ENCODE measurements at places on chromosomes 12 and 14.
A peak's percentile ranks its signal among the peaks of the same experiment; 100 is the strongest.

- no peak for DNase-seq
Observed at GRCh38 chr12:13374793-13375192, 178.3 kb downstream of the EMP1 start.

GRCh38 chr12:87150969-87151662, 878.1 kb downstream of the C12orf50 start:
- DNase-seq = no peak

- no peak for DNase-seq
Observed at GRCh38 chr14:67141146-67141900, 47.9 kb upstream of the GARIN2 start.

GRCh38 chr12:1593174-1594005, 991 bp downstream of the FBXL14 start:
- DNase-seq = no peak

DNA sequence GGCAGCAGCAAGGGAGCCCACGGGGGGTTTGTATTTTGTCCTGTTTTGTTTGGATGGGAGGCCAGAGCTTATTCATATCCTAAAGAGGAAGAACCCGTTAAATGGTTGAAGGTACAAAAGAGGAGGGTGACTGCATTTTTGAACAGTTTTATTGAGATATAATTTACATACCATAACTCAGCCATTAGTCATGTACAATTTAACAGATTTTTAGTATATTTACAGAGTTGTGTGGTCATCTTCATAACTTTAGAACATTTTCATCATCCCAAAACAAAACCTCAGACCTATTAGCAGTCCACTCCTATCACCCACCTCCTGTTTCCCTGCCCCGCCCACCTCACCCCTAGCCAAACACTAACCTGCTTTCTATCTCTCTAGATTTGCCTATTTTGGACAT, 12.6 kb downstream of the NRDE2 start:
- DNase-seq = no peak

- DNase-seq = no peak
Observed at GRCh38 chr12:104598342-104599271, 141.9 kb downstream of the CHST11 start.

GRCh38 chr12:45204757-45205156, 11.1 kb upstream of the ANO6 start:
- no peak for DNase-seq

DNA sequence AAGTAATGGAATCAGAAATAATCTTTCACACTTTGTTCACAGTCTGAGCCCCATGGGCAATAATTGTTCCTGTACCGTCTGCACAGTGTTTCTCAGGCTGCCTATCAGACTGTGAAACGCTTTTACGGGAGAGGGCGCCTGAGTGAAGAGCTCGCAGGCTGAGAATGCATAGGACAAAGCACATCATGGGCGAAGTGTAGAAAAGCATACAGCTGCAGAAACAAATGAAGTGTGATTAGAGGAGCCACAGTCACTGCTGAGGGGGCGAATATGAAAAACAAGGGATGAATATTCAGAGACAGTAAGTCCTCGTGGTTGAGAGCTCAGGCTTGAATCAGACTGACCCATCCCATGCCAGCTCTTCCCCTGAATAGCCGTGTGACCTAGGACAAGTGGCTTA, 438.4 kb upstream of the DCN start:
- no peak for DNase-seq

DNA sequence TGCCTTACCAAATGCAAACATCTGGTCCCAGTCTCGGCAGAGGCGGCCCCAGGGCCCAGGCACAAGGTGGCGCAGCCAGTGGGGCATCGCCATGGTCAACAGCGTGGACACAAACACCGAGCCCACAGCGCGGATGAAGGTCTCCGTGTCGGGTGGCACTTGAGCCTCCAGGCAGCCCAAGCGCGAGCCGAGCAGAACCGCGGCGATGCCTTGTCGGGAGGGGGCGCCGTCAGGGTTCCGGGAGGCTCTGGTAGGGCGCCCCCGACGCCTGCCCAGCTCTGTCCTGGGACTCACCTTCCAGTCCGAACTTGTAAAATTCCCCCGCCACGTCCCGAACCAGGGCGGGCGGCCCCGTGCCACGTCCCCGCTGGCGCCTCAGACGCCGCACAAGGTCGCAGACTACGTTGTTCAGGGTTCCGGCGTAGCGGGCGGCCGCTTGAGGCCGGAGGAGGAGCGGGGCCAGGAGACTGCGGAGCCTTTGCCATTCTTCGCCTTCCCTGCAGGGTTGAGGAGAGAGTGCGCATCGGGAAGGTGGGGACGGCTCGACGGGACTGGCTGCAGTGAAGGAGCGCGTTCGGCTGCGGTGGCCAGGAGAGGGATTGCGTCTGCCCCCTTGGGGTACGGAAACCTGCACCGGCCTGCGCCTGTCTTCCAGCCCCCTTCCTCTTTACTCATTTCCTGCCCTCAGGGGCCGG, 1.7 kb downstream of the CYP27B1 start:
- DNase-seq = no peak

DNA sequence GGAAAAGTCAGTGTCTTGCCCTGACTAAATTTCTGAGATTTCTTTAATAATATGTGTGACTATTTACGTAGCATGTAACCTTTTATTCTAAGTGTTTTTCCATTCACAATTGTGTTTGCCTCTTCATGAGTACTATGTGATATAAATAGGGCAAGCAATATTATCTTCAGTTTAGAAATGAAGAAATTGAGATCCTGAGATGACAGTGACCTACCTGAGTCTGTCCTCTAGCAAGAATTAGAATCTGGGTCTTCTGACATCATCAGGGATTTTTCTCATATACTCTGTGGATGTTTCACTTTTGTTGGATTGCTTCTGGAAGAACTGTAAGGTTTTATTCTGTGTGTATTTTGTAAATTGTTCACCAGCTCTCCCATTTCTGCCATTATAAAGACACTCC, 35.0 kb downstream of the TMTC2 start:
- no peak for DNase-seq

GRCh38 chr14:21703357-21704326, 30.0 kb upstream of the OR4E1 start:
- DNase-seq = no peak

GRCh38 chr14:74763803-74764531, 851 bp downstream of the YLPM1 start:
- no peak for DNase-seq

DNA sequence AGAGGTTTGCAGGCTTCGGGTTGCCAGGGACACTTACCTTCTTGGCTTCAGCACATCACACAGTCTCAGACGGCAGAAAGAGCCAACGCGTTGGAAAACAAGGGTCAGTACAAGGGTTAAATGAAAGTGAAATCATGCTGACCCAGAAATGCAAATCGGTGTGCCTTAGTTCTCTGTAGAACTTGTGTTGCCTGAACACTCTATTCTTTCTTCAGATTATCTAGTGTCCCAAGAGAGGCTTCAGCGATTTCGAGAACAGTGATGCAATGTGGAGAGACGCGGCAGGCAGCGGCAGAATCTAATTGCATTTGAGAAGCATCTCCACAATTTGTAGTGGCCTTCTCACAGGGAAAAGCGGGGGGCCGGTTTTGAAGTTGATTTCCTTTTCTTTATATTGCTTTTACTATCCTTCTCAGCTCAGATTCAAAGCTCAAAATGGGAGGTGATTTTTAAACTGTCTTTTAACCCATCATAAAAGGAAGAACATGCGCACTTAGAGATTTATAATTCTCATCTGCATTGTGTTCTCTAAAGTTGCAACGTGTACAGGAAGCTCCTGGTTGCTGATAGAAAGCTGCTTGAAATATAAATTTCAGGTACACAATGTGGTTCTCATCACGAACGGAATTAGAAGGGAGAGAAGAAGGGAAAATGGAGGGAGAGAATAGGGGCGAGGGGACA, 67.8 kb upstream of the EGLN3 start:
- DNase-seq = no peak

- DNase-seq = no peak
Observed at GRCh38 chr12:101439236-101439635, 31.7 kb upstream of the ARL1 start.

DNA sequence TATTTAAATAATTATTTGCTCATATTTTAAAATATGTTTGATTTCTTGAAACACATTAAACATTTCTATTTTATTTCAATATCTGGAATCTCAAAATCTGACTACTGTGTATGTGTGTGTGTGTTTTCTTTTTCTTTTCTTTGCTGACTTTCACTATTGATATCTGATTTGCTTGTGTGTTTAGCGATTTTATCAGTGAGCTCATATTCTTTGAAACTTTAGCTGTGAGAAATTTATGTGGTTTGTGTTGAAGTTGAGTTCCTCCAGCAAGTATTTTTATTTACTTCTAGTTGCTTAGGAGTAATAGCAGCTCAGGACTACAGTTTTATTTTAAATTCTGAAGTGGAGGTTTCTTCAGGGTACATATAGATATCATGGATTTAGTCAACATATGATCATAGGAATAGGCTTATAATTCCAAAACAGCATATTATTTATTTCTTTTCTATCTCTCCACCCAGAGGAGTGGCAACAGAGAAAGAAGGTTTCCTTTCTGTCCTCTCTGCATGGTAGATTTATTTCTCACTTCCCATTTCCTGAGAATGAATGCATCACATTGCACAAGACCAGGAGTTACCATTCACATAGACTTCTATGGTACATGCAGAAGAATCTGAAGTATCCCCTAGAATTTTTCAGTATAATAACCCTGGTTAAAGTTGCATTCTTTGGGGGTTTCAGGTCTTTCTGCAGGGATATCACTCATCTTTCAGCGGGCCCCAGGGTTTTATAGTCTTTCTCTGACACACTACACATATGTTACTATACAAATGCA, 60.5 kb downstream of the PTPRQ start:
- DNase-seq = peak; percentile 23

GRCh38 chr12:13465635-13466034, 269.1 kb downstream of the EMP1 start:
- DNase-seq = no peak

- no peak for DNase-seq
Observed at GRCh38 chr12:45939759-45940158, 50.6 kb downstream of the SCAF11 start.

- DNase-seq = no peak
Observed at GRCh38 chr14:34081101-34081575, 130.3 kb upstream of the EGLN3 start.

DNA sequence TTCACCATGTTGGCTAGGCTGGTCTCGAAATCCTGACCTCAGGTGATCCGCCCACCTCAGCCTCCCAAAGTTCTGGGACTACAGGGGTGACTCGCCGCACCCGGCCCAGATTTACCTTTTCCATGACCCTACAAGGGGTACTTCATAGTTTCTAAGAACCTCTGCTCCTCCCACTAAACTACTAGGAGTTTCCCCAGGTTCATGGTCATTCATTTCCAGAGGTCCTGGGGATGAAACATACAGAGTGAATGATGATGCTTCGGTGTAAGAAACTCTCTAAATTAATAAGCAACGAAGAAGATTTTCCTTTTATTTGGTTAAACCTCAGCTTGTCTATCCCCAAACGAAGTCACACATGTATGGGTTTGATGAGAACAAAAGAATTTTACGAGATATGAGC, 56.9 kb downstream of the AMN start:
- no peak for DNase-seq

DNA sequence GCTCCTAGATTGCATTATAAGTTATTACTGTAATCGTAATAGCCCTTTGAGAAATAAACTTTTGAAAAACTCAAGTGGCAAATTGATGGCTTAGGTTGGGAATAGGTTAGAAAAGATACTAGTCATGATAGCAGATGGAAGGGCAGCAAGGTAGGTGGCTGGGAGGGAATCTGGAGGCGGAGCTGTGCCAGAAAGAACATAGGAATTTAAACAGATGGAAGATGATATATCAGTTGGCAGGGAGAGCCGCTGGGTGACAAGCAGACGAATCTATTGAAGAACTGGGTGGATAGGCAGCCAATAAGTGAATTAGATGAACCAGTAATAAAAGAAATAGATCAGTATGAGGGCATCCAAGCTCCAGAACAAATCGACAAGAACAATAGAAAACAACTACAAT, 142.1 kb downstream of the CNTN1 start:
- no peak for DNase-seq

- no peak for DNase-seq
Observed at GRCh38 chr14:103140316-103141109, 17.3 kb downstream of the TNFAIP2 start.

GRCh38 chr14:40618225-40618898, 988.3 kb upstream of the LRFN5 start:
- DNase-seq = no peak

GRCh38 chr14:34474187-34474679, 12.2 kb upstream of the SPTSSA start:
- DNase-seq = no peak

GRCh38 chr12:127145929-127146789, 1120.8 kb upstream of the TMEM132C start:
- peak; percentile 51 for DNase-seq

GRCh38 chr12:27674989-27675388, 21.3 kb upstream of the REP15 start:
- no peak for DNase-seq

DNA sequence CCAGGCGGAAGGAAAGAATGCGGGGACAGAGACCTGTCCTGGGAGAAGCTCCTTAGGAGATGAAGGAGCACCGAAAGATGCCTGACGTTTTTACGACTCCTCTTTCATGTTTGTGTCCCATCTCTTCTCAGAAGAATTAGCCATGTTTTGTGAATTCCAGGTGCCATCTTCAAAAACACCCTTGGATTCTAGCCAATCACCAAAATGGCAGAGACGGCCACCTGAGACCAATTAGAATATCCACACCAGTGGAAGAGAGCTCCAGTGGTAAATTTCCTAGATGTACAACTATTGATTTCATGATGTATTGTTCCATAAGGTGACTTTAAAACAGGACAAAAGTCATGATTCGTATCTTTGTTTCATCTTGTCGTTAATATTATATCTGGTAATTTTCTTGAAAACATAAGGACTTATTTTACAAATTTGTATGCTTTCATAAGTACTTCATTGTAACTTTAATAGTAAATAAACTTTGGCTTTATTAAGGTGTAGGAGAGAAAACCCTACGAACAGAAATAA, 62.3 kb upstream of the NUDT4 start:
- no peak for DNase-seq

- DNase-seq = no peak
Observed at GRCh38 chr12:127923501-127923900, 343.5 kb upstream of the TMEM132C start.

DNA sequence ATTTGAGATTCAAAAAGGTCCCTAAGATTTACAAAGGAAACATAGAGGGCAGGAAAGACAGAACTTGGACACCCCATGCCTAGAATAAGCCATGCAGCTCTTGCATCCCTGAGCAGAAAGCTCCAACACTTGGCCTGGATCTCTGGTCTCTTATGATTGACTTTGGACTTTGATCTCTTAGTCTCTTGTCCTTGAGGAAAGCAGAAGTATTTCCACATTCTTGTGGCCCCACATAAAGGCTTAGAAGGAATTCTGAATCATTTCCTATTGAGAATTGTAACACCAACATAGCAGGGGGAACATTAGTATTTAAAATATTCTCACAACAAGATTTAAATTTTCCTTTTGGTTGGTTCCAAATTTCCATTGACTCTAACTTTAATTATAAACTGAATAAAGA, 283.7 kb upstream of the PRKD1 start:
- no peak for DNase-seq

GRCh38 chr14:96445844-96446710, 54.1 kb downstream of the AK7 start:
- no peak for DNase-seq

- no peak for DNase-seq
Observed at GRCh38 chr12:64486657-64487056, 34.7 kb downstream of the TBK1 start.

Data from fibroblast of skin of left biceps (primary cell).